GM20000 (cell line): ENCODE measurements at places on chromosomes 13 and 19.

GRCh38 chr19:8387688-8388611 is 2.2 kb upstream of the RAB11B start:
- no peak for DNase-seq

DNA sequence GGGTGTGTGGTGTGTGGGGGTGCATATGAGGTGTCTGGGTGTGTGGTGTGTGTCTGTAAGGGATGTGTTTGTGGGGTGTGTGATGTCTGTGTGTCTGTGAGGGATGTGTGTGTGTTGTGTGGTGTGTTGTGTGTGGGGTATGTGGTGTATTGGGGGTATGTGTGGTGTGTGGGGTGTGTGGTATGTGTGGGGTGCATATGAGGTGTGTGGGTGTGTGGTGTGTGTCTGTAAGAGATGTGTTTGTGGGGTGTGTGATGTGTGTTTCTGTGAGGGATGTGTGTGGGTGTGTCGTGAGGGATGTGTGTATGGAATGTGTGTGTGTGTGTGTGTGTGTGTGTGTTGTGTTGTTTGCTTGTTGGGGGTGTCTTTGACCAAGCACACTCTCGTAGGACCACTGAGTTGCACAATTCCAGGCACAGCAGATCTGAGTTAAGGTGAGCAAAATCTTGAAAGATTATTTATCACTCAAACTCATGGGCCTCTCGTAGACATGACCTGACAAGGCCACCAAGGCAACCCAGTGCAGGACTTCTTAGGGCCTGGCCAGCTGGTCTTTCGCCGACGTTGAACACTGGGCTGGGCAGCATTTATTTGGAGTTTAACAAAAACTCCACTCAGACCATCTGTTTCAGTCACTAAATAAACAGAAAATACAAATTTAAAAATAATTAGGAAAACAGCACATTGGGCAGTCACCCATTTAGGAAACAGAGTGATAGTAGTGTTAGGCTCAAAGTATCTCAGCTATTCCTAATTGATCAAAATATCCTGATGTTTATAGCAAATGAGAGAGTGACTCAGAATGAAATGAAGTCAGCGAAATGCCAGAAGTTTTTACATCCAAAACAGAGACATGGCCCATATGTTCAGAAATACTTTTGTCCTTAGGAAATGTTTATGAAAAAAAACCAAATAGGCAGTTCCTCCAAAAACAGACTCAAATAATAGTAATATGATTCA is 301.1 kb downstream of the FGF9 start:
- DNase-seq = no peak

- DNase-seq = no peak
Measured at GRCh38 chr13:93547886-93548285, 321.3 kb downstream of the GPC6 start.

DNA sequence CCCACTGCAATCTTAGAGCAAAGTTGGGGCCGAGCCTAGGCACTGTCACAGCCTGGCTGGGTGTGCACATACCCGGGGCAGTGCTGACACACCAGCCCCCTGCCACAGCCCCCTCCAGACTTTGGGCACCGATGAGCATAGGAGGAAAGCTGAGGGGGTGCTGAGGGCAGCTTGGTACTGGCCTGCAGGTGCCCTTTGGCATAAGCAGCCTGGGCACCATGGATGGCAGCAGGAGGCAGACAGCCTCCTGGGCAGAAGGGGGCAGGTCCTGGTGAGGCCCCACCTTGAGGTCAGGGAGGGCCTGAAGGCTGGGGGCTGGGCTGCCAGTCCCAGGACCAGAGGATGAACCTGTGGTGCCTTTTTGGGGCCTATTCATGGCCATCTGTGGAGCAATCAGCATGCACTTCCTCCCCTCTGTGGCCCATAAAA is 8.2 kb downstream of the IGFL4 start:
- DNase-seq = no peak

GRCh38 chr13:107907065-107907805 is 308.1 kb downstream of the LIG4 start:
- DNase-seq = no peak

DNA sequence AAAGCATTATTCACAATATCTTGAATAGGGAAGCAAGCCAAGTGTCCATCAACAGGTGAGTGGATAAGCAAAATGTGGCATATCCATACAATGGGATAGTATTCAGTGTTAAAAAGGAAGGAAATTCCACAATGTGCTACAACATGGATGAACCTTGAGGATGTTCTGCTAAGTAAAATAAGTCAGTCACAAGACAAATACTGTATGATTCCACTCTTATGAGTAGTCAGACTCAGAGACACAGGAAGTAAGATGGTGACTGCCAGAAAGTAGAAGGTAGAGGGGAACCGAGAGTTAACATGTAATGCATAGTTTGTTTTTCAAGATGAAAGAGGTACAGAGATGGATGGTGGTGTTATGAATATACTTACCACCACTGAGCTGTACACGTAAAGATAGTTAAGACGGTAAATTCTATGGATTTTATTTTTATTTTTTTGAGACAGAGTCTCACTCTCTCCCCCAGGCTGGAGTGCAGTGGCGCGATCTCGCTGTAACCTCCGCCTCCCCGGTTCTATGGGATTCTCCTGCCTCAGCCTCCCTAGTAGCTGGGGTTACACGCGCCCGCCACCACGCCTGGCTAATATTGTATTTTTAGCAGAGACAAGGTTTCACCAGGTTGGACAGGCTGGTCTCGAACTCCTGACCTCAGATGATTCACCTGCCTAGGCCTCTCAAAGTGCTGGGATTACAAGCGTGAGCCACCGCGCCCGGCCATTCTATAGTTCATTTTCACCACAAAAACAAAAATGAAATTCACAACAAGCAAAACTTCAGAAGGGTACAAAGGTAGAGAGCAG is 1.0 kb upstream of the CHAMP1 start:
- peak; percentile 71 for DNase-seq

DNA sequence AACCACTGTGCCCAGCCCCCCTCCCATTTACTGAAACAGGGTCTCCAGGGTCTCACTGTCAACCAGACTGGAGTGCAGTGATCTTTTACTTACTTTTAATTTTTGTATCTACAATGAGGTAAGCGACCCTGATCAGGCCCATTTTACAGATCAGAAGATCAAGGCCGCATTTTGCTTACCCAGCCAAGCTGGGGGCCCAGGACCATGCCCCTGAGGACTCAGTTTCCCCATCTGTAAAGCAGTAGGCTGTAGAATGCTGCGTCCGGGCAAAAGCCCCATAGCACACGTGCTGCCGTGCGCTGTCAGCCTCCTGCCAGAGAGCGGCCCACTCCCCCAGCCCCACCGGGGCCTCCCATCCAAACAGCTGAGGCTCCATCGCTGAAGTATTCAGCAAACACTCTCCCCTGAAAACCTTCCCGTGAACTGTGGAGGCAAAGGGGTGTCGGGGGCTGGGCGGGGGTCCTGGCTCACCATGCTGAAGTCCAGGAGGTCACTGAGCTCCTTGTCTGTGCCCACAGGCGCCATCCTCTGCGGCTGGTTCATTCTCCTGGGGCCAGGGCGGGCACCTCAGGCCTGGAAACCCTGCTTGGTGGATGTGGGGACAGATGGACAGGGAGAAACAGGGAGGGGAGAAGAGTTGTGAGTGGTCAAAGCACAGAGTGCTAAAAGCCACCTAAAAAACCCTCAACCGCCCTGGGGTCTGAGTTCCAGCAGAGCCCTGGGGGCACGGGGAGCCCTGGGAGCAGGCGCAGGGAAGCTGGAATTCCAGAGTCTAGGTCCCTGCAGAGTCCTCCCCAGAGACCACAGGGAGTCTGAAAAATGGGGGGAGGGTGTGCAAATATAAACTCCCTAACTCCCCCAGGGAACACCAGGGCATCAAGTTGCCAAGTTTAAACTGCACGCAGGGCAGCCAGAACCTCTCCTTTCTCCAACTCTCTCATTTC is 2.4 kb downstream of the TCF3 start:
- no peak for DNase-seq
